Stimulated activated CD8-positive, alpha-beta memory T cell treated with anti-CD3 and anti-CD28 coated beads, Interleukin-2, amount 100 ng/mL, for 1 hour (primary cell): ENCODE measurements at places on chromosomes 1 and 21.

DNA sequence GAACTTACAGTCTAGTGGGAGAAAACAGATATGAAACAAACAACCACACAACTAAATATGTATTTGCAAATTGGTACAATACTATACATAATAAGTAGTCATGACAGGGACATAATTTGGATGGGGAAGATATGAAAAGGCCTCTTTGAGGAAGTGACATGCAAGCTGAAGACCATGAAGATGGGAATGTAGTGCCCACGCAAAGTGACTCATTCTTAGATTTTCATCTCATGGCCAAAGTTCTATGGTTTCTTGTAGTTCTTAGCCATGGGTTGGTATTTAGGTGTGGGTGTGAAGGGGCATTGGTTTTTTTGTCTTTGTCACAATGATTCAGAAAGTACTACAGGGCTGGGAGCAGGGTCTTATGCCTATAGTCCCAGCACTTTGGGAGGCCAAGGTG, 105.4 kb upstream of the FAM78B start:
- DNase-seq: no peak

DNA sequence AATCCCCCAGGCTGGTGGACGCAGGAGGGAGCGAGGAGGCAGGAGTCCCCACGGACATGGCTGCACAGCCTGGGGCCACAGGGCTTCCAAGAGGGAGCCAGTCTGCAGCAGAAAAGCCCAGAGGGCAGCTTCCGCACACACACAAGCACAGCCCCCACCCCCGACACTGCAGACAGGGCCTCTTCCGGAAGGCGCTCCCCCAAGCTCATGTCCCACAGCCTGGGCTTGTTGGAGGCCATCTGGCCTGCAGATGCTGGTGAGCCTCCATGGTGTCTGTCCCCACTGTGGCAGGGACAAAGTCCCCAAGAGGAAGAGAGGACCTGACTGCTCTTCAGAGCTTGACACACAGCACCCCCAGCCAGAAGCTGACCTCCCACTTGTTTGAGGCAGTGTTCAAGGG, 13.4 kb upstream of the KIAA1614 start:
- DNase-seq: no peak

DNA sequence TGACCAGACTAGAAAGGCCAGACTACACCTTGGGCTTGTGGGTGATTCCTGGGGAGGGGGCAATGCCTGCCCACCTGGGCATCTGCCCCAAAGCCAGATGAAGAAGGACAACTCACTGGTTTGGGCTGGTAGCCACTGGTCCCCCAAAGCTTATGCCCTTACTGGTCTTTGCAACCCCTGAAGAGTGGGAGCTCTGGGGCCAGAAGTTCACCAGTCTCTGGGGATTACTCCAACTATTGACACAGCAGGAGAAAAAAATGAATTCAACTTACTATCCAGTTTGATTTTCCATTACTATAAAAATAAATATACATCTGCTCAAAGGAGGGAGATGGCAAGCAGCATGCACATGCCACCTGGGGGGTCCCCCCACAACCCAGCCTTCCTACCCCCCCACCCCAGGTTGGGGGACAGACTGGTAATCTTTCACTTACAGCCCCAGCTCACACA, 2.6 kb downstream of the AHDC1 start:
- no peak for DNase-seq

- no peak for DNase-seq
Measured at GRCh38 chr1:5815211-5815610, 177.0 kb downstream of the NPHP4 start.

DNA sequence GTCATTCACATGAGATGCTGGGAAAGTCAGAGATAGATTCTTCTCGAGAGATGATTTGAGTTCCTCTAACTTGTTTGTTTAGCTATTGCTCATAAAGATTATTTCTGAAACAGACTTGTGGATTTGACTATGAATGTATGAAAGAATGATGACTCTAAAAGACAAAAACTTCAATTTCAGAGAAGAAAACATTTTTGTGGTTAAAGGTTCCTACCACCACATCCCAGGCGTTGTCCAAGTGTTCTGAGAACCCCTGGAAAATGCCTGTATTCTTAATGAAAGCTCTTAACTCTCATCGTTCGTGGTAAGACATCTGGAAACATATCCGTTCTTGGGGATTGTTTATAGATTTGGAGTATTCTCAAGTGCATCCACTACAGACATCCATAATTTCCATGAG, 228.7 kb downstream of the BARHL2 start:
- DNase-seq: no peak

GRCh38 chr1:186212568-186213224, 162.4 kb downstream of the TPR start:
- no peak for DNase-seq

DNA sequence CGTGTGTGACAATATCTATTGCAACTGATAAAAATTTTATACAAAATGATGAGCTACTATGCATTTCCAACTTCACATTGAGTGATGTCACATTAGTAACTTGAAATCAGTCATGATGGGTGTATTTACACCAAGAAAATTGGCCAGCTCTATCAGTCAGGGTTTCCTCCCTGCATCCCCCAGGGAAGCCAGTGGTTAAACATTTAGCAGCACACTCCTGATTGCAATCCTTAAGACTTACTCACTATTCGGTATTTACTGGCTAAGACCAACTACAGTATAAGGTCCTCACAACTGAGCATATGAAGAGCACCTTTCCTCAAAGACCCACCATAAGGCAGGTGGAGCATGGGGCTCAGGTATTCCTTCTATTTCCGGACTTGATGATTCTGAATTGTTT, 41.3 kb upstream of the PTGFRN start:
- DNase-seq: no peak

DNA sequence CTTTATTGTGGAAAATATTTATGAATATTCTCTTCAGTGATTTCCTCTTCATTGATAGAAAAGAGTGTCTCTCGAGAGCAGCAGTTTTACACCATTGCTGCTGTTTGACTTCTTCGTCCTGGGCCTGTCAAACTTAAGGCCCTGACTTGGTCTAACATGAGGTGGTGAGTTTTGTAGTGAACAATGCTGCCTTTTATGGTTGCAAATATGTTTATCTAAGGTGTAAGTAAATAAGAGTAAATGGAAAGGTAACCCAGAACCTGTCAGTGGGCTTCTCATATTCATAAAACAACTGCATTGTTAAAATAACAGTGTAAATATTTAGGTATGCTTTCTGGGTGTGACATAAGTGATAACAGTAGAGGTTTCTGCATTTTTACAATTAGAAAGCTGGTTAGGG, 62.8 kb upstream of the SCCPDH start:
- no peak for DNase-seq

- no peak for DNase-seq
Measured at GRCh38 chr1:4397196-4397595, 257.2 kb upstream of the AJAP1 start.

- no peak for DNase-seq
Measured at GRCh38 chr1:10835822-10836421, 39.5 kb upstream of the CASZ1 start.
